CD14-positive monocyte (primary cell): ENCODE measurements at places on chromosomes 7 and 10.

- DNase-seq = no peak
Measured at GRCh38 chr10:89633484-89633883, 11.6 kb downstream of the PANK1 start.

GRCh38 chr7:128264477-128264876 is 23.4 kb downstream of the LEP start:
- no peak for DNase-seq

DNA sequence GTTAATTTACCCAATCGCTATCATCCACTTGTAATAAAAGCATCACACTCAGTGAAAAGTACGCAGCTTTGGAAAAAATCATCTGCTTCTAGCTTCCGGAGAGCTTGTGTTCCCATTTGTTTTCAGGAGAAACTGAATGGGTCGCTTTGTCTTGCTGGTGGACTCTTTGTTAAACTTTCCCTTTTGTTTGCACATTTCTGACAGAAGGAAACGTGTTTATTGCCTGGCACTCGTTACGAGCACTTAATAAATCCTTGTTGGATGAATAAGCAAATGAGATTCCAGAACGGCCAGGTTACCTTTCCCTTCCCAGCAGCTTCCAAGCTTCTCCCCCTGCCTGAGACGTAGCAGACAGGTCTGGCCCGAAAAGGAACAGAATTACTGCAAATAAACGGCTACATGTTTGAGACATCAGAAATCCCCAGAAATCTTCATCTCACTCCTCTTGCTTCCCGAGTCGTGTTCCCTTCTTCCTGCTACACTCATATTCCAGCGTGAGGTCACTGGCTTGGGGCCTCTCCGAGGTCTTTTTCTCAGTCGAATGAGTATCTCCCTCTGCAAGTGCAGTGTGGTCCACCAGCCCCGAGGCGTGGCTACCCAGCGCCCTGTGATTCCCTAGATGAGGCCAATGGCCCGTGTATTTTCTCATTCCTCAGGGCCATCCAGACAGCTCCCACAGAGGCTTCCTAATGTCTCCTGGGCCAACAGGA is 167.2 kb downstream of the FRMD4A start:
- no peak for DNase-seq

- no peak for DNase-seq
Measured at GRCh38 chr7:132915647-132916046, 166.2 kb downstream of the CHCHD3 start.

DNA sequence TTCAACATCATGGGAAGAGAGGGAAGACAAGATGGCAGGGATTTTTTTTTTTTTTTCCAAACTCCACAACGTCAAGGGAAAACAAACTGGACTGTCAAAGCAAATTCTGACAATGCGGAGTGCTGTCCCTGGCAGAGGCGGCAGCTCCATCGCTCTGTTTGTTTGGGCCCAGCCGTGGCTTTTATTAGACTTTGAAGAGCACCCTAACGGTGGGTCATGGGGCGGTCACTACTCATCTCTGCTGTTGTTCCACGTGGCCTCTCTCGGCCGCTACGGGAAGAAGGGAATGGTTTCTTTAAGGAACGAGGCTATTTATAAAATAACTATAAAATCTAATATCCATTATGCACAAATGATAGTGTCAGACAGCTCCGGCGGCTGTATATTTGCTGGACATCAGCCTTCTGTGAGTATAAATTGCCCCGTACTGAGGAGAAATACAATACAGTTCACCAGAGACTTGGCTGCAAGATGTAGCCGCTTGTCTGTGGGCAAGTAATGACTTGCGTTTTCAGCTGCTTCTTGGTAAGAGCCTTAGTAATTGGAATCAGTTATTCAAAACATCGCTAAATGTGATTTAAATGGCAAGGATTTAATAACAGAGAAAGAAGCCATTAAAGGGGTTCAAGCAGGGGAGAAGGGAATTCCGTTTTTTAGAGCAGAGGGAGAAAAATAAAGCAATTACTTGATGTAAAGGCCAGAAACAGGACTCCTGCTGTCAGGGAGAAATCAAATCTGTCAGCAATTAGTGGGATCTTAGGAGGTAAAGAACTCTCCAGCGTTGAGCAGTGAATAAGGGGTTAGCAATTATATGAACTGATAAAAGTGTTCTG is 61.7 kb upstream of the RAB11FIP2 start:
- no peak for DNase-seq

GRCh38 chr7:73976761-73977618 is 51.0 kb upstream of the ELN start:
- DNase-seq = no peak

DNA sequence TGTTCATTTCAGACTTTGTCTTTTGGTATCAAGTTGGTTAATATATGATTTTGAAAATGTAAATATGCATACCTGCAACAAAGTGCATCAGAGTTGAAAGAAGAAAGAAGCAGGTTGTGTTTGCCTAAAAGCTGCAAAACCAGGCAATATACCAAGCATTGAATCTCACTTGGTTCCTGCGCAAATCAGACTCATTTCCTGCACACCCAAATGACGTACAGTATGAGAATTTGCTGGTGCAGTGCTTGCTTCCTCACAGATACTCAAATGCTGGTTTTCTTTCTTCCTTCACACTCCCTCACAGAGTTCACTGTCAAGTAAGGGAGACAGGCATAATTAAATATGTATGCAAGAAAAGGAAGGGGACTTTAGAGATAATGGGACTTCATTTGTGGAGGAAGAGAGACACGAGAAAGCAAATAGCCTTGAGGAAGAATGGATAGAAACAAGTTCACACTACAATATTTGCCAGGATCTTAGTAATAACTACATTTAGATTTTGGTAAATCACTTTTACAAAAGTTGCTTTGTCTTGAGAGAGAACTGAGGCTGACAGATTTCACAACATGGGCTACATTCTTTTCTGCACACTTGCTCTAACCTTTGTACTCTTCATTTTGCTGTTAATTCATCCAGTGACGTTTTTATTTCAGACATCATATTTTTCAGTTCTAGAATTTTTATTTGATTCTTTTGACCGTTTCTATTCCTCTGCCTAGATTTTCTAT is 56.9 kb upstream of the AOAH start:
- peak; percentile 33 for DNase-seq

GRCh38 chr7:145212050-145212449 is 376.2 kb upstream of the TPK1 start:
- no peak for DNase-seq
